ENCODE measurements at places on chromosomes 1 and 21. TPM values are rescaled to one million over a fixed set of nuclear protein-coding genes. Genes with fewer than 3 reads are reported as not detected.

ACOT11 gene
- 44.1 TPM for total RNA-seq

GRCh38 chr1:113153116-113153803, 80.3 kb downstream of the LRIG2 start:
- DNase-seq = no peak

GRCh38 chr1:164470996-164471395, 88.0 kb upstream of the PBX1 start:
- no peak for DNase-seq

DNA sequence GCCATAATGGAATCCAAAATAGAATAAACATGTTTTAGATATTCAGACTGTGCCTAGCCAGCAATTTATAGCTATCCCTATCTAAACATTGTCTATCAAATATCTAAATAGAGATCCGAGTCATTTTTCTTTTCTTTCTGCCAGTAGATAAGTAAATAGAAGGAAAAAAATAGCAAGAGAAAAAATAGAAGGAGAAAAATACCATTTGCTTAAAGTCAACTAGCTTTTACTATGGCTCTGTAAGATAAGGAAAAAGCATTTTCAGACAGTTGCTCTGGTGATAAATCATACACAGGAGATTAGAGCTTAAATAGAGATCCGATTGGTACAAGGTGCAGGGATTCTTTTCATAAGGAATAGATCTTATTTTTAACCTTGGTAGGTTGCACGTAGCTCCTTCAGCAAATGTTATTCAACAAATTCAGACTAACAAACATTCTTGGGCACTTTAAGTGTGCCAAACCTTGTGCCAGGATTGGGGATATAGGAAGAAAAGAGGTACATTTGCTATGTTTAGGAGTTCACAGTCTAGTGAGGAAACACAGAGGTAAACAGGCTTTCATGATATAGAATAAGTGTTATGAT, 70.1 kb upstream of the CCDC190 start:
- DNase-seq = no peak
